ENCODE measurements at places on chromosomes 7 and 10.

DNA sequence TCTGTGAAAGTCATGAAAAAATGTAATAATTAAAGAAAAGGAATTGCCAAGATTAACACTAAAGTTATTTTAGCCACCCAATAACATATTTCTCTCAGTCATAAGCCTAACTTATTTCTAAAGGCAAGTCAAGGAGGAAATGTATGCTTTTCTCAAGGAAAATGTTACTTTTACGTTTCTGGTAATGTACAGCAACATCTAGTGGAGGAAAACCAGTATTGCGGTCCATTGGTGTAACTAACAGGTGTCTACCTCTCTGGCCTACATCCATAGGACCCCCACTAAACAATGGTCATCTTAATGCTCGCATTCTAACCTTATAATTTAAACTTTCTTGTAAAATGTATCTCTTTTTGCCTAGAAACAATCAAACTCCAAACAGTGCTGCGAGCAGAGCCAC lies 437.5 kb downstream of the KIF20B start:
- DNase-seq, result peak; percentile 1

- no peak for DNase-seq
Observed at GRCh38 chr10:26227786-26228185, 11.2 kb downstream of the GAD2 start.

GRCh38 chr10:86285136-86285790 lies 81.3 kb downstream of the GRID1 start:
- DNase-seq, result no peak

DNA sequence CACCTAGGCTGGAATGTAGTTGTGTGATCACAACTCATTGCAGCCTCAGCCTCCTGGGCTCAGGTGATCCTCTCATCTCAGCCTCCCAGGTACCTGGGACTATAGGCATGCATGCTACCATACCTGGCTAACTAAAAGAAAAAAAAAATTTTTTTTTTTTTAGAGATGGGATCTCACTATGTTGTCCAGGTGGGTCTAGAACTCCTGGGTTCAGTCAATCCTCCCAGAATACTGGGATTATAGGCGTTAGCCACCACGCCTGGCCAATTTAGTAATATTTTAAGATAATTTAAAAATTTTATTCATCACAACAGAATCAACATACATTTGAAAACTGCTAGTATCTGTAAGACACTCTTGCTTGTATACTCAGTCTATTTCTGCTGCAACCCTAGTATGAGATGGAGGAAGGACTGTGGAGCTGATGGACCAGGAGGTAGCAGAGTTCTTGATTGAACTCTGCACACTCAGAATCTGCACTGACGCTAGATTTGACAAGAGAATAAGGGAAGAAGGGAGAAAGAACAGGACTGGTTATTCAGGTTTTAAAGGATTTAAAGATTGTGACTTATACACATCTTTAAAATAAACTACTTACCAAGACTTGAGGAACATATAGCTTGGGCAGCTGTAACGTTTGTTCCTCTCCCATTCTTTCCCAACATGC lies 57.6 kb downstream of the VCL start:
- DNase-seq, result no peak

GRCh38 chr7:3294432-3295100 lies 6.5 kb upstream of the SDK1 start:
- no peak for DNase-seq

DNA sequence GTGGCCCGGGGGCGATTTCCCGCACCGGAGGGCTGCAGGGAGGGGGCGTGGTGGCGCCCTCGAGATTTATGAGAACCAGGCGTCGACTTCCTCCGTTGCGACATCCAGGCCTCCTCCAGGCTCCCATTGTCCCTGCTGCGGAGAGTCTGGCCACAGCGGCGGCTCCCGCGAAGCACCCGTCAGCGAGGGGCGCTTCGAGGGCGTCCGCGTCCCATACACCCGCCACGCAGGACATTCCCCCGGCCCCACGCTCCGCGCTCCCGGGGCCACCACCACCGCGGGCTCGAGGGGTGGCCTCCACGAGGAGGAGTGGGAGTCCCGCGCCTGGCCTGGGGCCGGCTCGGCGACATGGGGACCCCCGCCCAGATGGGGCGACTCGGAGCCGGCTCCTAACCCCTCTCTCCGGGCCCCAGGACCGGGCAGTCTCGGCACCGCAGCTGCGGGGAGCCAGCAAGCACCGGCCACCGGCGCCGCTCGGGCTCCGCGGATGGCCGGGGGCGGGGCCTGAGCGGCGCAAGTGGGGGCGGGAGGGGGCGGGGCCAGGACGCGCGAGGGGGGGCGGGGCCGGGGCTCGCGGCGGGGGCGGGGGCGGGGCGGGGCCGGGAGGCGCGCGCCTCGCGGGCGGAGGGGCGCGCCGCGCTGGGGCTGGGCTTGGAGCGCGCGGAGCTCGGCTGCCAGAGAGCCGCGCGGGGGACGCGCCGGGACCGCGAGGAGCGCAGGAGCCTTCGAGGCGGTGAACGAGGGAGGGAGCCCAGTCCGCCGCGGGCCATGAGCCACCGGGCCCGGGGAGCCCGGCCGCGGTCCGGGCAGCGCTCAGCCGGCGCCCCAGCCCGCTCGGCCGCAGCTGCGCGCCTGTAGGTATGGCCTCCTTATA lies at the start of gene SH2B2:
TSS of gene SH2B2 (plus strand) at position 632 of the 874 bp plus-strand sequence. CDS start 13,683 bp downstream, outside the sequence.
- DNase-seq, result peak; percentile 74

DNA sequence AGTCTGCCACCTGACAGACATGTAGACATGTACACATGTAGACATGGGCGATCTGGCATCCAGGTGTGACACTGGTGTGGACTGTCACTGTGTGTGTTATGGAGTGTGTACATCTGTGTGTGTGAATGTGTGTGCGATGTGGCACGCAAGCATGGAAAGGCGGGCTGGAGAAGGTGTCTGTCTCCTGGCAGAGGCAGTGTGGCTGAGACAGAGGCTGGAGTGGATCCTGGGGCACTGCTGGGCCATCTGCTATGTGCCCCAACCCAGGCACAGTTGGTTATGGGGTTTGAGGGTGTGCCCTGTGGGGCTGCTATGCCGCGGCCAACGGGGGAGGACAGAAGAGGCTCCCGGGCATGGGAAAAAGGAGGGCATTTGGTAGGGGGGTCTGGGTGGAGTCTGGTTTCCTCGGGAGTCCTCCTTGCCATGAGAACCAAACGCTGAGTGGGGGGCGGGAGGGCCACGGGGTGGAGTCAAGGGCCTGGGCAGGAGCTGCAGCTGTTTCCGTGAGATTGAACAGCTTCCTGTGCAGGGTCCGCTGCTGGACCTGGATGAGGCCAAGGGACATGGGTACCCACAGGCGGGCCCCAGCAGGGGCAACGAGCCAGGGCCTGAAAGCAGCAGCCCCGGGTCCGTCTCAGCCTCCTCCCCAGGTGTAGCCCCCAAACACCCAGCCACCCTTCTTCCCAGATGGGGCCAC lies 1.3 kb downstream of the ELN start:
- DNase-seq, result no peak

GRCh38 chr7:100723732-100724275 lies 3.5 kb downstream of the EPO start:
- no peak for DNase-seq

- DNase-seq, result no peak
Observed at GRCh38 chr7:69526570-69526969, 71.7 kb upstream of the AUTS2 start.

Data from erythroblast (primary cell).